ENCODE measurements at places on chromosomes 5 and 9. TPM values are rescaled to one million over a fixed set of nuclear protein-coding genes. Genes with fewer than 3 reads are reported as not detected.

DNA sequence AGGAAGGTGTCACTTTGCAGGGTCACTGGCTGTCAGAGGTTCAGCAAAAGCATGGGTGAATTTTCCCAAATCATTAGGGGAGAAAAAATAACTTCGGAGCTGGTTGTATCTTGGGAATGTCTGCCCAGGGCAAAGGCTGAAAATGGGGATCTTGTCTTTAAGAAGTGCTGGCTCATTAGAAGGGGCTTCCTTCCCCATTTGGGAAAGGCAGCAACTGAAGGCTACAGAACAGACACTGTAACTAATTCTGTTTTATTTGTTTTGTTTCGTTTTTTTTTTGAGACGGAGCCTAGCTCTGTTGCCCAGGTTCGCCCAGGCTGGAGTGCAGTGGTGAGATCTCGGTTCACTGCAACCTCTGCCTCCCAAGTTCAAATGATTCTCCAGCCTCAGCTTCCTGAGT is 70.3 kb upstream of the PCA3 start:
- H3K27ac ChIP-seq = no peak overlapping the region
- H3K27me3 ChIP-seq = peaks cover 52% of the 10 kb centered on the region
- H3K4me1 ChIP-seq = peaks cover 7% of the 10 kb centered on the region
- no peaks in the 10 kb centered on the region for H3K36me3 ChIP-seq
- DNase-seq = peak; percentile 7

Gene PCDHB7
- total RNA-seq = not detected

Gene ABHD17B
- total RNA-seq = 27.0 TPM

DNA sequence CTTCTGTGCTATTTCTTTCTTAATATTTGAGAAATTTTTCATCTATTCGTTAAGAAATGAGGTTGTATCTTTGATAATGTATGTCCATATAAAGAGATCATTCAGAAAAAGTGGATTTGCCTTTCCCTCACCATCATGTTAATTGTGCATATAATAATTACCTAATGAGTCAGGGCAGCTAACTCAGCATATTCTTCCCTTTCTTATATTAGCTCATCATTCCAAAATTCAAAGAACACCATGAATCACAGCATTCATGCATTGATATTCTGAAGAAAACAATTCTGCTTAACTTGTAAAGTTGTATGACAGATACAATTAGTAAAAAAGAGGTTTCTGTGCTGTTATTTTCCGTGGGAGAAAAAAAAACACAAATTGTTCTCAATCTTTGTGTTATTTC is 630.6 kb downstream of the TLE1 start:
- H3K36me3 ChIP-seq = no peaks in the 10 kb centered on the region
- no peak overlapping the region for H3K27ac ChIP-seq
- DNase-seq = no peak

- H3K27ac ChIP-seq = no peak overlapping the region
- H3K4me1 ChIP-seq = peaks cover 4% of the 10 kb centered on the region
- H3K36me3 ChIP-seq = no peaks in the 10 kb centered on the region
- no peaks in the 10 kb centered on the region for H3K27me3 ChIP-seq
- DNase-seq = no peak
Observed at GRCh38 chr9:136331030-136331429, 3.7 kb downstream of the GPSM1 start.

- H3K4me3 ChIP-seq = no peak overlapping the region
- H3K27me3 ChIP-seq = peaks cover 44% of the 10 kb centered on the region
- H3K4me1 ChIP-seq = no peaks in the 10 kb centered on the region
- no peaks in the 10 kb centered on the region for H3K36me3 ChIP-seq
- no peak for DNase-seq
Observed at GRCh38 chr5:73188764-73189531, 16.0 kb downstream of the TMEM174 start.

Gene FBLL1
- not detected for total RNA-seq

- no peak overlapping the region for H3K4me3 ChIP-seq
- H3K4me1 ChIP-seq = peaks cover 12% of the 10 kb centered on the region
- H3K36me3 ChIP-seq = peaks cover 2% of the 10 kb centered on the region
- peaks cover 14% of the 10 kb centered on the region for H3K27me3 ChIP-seq
- peak; percentile 66 for DNase-seq
- peak overlapping the region; percentile 67 for H3K27ac ChIP-seq
Observed at GRCh38 chr9:122402403-122402871, 31.6 kb downstream of the PTGS1 start.

DNA sequence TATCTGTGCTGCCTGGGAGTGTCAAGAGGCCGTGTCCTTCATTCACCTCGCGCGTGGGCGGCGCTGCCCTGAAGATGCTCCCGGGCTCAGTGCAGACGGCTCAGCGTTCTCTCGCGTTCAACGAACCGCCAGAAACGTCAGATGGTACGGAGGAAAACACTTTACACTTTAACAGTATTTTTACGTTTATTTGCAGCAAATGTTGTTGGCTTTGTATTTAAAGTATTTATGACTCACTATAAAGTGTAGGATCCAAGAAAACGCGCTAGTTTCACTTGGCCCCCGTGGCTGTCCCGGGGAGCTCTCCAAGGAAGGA is 544 bp upstream of the ERCC6L2 start:
- peak; percentile 75 for DNase-seq
- H3K4me3 ChIP-seq = no peak overlapping the region
- H3K4me1 ChIP-seq = peaks cover 24% of the 10 kb centered on the region
- H3K27ac ChIP-seq = no peak overlapping the region

DNA sequence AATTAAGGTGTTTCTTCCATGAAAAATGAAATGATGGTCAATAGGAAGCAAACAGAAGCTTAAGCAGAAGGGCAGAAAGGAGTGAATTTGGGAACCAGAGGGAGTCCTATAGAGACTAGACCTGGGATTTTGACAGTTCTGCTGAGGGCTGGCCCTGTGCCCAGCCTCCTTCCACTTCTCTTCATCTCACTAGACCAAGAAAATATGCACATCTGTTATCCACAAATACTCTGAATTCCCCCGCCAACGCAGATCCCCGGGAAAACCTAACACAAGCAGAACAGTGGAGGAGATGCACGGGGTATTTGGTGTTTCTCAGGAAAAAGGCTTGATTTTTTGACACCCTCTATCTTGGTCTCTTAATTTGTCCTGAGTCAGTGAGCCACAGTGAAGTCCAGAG is 22.7 kb downstream of the GRIA1 start:
- H3K36me3 ChIP-seq = no peaks in the 10 kb centered on the region
- DNase-seq = no peak
- no peak overlapping the region for H3K27ac ChIP-seq
- H3K27me3 ChIP-seq = no peaks in the 10 kb centered on the region
- H3K4me1 ChIP-seq = no peaks in the 10 kb centered on the region

Gene DENND1A
- 14.5 TPM for total RNA-seq

DNA sequence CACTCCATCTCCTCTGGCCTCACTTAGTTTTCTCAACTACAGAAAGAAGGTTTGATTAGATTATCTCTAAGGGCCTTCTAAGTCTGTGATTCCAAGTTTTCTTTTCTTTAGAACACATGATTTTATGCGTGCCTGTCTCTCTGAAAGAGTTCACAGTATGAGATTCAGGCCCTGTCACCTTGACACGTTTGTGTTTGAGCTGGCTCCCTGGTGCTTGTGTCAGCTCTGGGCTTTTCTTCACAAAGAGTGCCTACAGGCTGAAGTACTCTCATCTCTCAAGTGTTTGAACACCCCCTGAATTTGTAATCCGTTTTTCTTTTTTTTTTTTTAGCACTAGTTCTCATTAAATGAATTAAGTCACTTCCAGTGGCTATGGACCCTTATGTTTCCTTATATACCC is 306.9 kb upstream of the C9orf72 start:
- no peaks in the 10 kb centered on the region for H3K4me1 ChIP-seq
- no peak overlapping the region for H3K27ac ChIP-seq
- DNase-seq = no peak
- no peak overlapping the region for H3K4me3 ChIP-seq

DNA sequence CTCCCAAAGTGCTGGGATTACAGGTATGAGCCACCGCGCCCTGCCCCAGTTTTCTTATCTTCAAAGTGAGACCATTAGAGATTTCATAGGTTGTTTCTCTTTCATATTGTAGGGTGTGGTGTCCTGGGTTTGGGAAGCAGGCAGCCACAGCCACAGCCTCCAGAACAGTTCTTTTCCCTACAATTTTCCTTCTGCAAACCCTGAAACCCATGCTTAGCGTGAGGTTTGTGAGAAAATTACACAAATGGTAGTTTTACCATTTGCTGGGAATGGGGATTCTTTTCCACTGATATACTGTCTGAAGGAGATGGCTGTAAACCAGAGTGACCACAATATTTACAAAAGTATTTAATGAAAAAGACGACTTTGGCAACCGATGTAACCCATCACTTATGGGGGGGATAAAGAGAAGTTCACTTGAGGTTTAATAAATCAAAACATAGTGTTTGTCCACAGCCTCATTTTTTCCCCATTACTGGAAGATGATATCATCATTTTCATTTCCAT is 26.7 kb upstream of the ECM2 start:
- H3K27me3 ChIP-seq = no peaks in the 10 kb centered on the region
- DNase-seq = no peak
- no peak overlapping the region for H3K27ac ChIP-seq
- H3K4me3 ChIP-seq = no peak overlapping the region
- peaks cover 3% of the 10 kb centered on the region for H3K36me3 ChIP-seq

Gene CCNB1
- 206 TPM for total RNA-seq

DNA sequence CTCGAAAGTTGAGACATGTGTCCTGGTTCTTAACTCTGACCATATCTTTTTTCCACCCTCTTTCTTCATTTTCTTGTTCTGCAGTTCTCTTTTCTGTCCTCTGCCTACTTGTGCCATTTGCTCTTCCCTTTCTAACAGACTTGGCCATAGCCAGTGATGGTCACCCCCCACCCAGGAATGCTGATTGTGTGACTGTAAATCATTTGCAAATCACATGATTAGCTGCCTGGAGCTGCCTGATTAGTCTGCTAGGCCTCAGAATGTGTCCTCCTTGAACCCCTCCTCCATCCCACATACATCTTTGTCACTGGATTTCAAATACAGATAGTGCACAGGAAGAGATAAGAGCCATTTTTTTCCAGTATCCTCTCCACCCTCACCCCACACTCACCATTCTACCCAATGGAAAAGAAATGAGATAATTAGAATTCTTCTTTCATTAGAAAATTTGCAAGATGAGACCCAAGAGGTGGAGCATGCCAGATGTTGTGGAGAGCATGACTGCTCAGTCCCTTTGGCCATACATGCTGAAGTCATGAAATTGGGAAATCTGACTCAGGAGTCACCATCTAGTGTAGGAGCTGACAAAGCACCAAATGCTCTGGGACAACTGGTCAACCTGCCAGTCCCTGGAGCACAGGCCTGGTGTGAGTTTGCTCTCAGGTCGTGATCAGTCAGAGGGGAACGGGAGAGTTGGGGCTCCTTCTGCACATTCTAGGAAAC is 538.2 kb downstream of the CCDC171 start:
- H3K27ac ChIP-seq = no peak overlapping the region
- no peaks in the 10 kb centered on the region for H3K27me3 ChIP-seq
- no peaks in the 10 kb centered on the region for H3K4me1 ChIP-seq
- DNase-seq = no peak
- H3K36me3 ChIP-seq = no peaks in the 10 kb centered on the region

- H3K27me3 ChIP-seq = no peaks in the 10 kb centered on the region
- no peak for DNase-seq
- no peaks in the 10 kb centered on the region for H3K36me3 ChIP-seq
- H3K4me1 ChIP-seq = no peaks in the 10 kb centered on the region
- no peak overlapping the region for H3K27ac ChIP-seq
Observed at GRCh38 chr5:119991625-119992024, 362.3 kb downstream of the FAM170A start.

- peaks cover 10% of the 10 kb centered on the region for H3K36me3 ChIP-seq
- H3K27ac ChIP-seq = no peak overlapping the region
- H3K4me3 ChIP-seq = no peak overlapping the region
- no peaks in the 10 kb centered on the region for H3K27me3 ChIP-seq
- H3K4me1 ChIP-seq = peaks cover 28% of the 10 kb centered on the region
Observed at GRCh38 chr9:137454597-137455358, 4.4 kb downstream of the NSMF start.

Gene IRX1
- total RNA-seq = not detected

GRCh38 chr9:133474215-133474614 is 4.7 kb downstream of the SLC2A6 start:
- no peaks in the 10 kb centered on the region for H3K27me3 ChIP-seq
- no peak overlapping the region for H3K4me3 ChIP-seq
- H3K27ac ChIP-seq = no peak overlapping the region
- H3K4me1 ChIP-seq = peaks cover 10% of the 10 kb centered on the region
- no peak for DNase-seq

- no peak overlapping the region for H3K4me3 ChIP-seq
- H3K27me3 ChIP-seq = no peaks in the 10 kb centered on the region
- no peak overlapping the region for H3K27ac ChIP-seq
- no peak for DNase-seq
- H3K36me3 ChIP-seq = no peaks in the 10 kb centered on the region
Observed at GRCh38 chr9:101674165-101674564, 64.3 kb downstream of the GRIN3A start.

Gene GRXCR2
- total RNA-seq = not detected

- no peak overlapping the region for H3K27ac ChIP-seq
- DNase-seq = no peak
- H3K4me3 ChIP-seq = no peak overlapping the region
Observed at GRCh38 chr9:72911816-72912215, 41.0 kb downstream of the ALDH1A1 start.

- peak overlapping the region; percentile 79 for H3K27ac ChIP-seq
- peak; percentile 66 for DNase-seq
- H3K4me3 ChIP-seq = peak overlapping the region; percentile 53
- H3K27me3 ChIP-seq = peaks cover 91% of the 10 kb centered on the region
- H3K4me1 ChIP-seq = peaks cover 15% of the 10 kb centered on the region
- peaks cover 12% of the 10 kb centered on the region for H3K36me3 ChIP-seq
Observed at GRCh38 chr5:88674356-88675167, 208.4 kb downstream of the MEF2C start.

- peaks cover 48% of the 10 kb centered on the region for H3K4me1 ChIP-seq
- H3K4me3 ChIP-seq = no peak overlapping the region
- peak overlapping the region; percentile 79 for H3K27ac ChIP-seq
- DNase-seq = no peak
- no peaks in the 10 kb centered on the region for H3K27me3 ChIP-seq
Observed at GRCh38 chr9:99852617-99853016, 30.9 kb downstream of the NR4A3 start.

DNA sequence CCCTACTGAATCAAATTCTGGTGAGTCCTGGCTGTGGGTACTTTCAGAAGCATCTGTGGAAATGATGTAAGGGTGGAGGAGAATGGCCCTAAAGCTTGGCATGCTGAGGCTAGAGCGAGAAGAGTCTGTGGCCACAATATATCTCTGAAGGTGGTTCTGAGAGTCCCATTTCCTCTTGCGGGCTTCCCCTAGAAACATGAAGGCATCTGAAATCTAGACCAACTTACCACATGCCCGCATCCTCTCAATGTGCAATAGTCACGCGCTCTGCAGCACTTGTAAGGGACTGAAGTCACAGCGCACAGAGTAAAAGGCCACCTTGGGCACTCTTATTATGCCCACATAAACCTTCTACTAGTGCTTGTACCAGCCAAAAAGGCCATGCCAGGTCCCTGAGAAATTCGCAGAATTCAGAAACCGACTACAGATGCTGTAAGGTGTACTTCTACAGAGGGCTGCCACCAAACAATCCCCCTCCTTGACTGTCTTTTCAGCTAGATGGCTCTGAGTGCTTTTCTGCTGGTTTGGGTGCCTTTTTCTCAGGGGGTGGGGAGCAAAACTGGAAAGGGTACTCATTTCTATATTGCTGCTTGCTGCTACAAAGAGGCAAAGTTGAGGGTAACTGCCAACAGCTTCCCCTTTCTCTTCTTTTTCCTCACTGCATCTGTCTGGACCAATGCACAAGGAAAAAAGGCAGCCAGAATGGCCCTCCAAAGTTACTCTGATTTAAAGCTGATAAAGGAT is 107.3 kb downstream of the ZDHHC21 start:
- peak; percentile 84 for DNase-seq
- H3K36me3 ChIP-seq = peaks cover 12% of the 10 kb centered on the region
- H3K4me1 ChIP-seq = peaks cover 18% of the 10 kb centered on the region
- no peak overlapping the region for H3K27ac ChIP-seq
- H3K27me3 ChIP-seq = peaks cover 38% of the 10 kb centered on the region

Data from activated CD8-positive, alpha-beta memory T cell treated with anti-CD3 and anti-CD28 coated beads, Interleukin-2, amount 10 ng/mL, durations not matched to agents 7 days and 5 days (primary cell).